Mesenchymal stem cell (in vitro differentiated cells and primary cell): ENCODE measurements at places on chromosomes 7 and 10.

- no peak for DNase-seq
Measured at GRCh38 chr10:31209478-31209877, 109.5 kb upstream of the ZEB1 start.

DNA sequence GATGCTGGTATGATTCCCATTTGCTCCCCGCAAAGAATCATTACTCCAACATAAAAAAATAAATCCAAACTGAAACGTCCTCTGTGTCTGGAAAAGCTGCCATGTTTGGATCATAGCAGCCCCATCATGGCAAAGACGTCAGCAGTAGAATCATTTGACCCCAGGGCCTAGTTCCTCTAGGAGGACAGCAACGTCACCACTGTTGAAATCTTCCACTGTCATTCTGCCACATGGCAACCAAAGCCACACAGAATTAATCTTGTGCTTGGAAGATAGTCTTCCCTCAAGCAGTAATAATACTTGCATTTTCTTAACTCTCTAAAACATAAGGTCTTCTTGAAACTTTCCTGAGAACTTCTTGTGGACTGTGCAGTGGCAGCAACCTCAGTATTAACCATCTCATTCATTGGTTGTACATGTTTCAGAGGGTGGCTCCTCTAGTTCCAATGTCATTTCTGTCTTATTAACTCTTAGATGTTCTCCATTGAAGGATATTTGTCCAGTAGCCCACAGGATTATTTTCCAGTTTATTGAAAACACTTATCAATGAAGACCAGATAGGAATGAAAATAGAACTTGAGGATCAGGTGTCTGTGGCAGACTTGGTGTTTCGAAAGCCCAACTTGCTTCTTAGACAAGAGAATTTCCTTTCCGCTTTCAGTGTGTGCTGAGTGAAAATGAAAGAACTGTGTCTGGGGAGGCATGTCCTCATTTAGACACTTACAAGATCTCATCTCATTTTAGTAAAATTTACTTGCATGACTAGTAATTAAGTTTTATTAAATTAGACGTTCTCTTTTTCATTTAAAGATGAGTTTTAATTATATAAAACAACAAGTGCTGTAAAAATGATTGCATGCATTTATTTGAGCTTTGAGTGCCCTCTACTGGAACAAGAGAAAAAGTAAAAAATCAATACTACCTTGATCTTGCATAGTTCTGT, 28.9 kb upstream of the INHBA start:
- DNase-seq, result peak; percentile 37

- DNase-seq, result peak; percentile 64
Measured at GRCh38 chr7:43583424-43584194, 701 bp downstream of the STK17A start.

DNA sequence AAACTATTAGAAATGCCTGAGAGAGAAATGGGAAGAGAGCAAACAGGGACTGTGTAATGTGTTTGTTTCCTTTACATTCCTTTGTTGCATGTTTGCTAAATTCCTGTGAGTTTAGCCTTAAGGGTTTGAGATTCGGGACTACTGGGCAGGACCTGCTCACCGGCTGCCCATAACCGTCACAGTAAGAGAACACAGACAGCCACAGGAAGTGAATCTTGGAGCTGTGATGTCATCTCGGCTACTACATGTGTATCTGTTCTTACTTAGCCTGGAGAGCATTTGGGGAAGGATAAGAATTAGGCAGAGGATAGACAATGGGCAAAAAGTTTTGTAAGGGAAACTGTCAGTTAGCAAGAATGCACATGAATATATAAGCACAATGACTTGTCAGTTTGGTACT, 485.1 kb upstream of the KLF6 start:
- peak; percentile 81 for DNase-seq
